Bone marrow (tissue), 2 donors: ENCODE measurements at places on chromosomes 2 and 18.

- no peak for DNase-seq
Measured at GRCh38 chr18:56157541-56157940, 480.9 kb downstream of the TXNL1 start.

DNA sequence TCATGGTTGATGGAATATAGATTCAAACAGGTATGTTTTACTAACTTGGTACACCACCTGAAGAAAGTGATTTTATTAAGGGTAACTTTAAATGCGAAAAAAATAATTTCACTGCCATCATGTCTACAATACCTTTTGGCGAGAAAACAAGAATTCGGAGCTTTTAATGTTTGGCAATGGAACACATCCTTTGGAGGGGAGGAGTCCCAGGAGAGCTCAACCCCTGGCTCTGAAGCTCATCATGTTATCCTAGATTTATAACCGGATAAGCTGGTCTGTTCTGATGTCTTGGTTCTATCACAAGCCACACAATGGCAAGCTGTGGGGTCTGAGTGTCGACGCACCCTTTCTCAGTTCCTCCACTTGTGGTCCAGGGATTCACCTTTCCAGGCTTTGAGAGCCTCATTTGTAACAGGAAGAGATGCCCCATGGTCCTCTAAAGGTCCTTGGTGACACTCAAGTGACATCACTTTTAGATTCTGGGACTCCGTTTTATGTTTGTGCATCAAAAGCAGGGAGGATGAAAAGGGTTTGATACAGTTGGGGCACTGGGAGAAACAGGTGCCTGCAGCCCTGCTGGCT is 172.7 kb downstream of the BCL2 start:
- DNase-seq, result no peak

- DNase-seq, result no peak
Measured at GRCh38 chr2:10529611-10530010, 81.5 kb upstream of the ODC1 start.

DNA sequence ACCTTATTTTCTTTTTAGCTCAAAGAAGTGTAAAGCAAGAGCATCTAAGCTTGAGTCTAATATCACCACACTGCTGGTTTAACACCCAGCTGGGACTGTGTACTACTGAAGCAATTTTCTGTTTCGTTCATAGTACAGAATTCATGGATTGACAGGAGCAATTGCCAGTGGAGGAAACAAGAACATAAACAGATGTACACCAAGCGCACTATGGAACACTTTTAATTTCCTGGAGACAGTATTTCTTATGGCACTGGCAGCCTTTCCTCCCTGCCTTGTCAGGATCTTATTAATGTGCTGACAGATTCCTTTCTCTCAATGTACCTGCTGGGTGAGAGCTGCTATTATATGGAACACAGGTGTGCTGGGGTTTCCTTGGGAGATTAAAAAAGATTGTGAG is 4.2 kb upstream of the LANCL1 start:
- no peak for DNase-seq

- no peak for DNase-seq
Measured at GRCh38 chr2:7057865-7058400, 140.7 kb downstream of the RNF144A start.

- DNase-seq, result no peak
Measured at GRCh38 chr2:218998414-218999002, 5.3 kb upstream of the CRYBA2 start.

DNA sequence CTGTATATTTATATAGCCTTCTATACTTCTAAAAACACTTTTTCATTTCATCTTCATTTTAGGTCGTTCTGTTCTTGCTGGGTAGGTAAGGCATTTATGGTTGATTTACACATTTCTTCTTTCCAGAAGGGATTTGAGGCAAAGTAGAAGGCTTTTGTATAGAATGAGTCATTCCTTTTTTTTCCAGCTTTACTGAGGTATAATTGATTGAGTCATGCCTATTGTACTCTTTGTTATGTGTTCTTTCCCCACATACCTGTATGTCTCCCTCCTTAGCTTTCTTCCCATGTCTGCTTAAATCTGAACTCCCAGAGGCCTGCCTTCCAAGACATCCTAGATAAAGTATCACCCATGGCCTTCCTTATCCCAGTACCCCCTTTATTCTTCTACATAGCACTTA is 4.8 kb upstream of the CDC42EP3 start:
- no peak for DNase-seq

GRCh38 chr2:221437056-221437455 is 135.0 kb downstream of the EPHA4 start:
- no peak for DNase-seq
